Fibroblast of the aortic adventitia (primary cell): ENCODE measurements at places on chromosomes 13 and 19. TPM values are rescaled to one million over a fixed set of nuclear protein-coding genes. Genes with fewer than 3 reads are reported as not detected.

APOC4 gene
- total RNA-seq: not detected in 2 replicates

FUT3 gene
- total RNA-seq: not detected in 2 replicates

LGALS13 gene
- not detected in 2 replicates for total RNA-seq

ZNF675 gene
- 7.3 and 8.1 TPM in 2 replicates for total RNA-seq

ATP4B gene
- not detected in 2 replicates for total RNA-seq

RUBCNL gene
- 0.16 and 4.6 TPM in 2 replicates for total RNA-seq

PSG7 gene
- 0.27 TPM in 1 of 2 replicates, not detected in the other for total RNA-seq

ZNF208 gene
- 0.09 and 1.5 TPM in 2 replicates for total RNA-seq

NRTN gene
- total RNA-seq: 0.09 TPM in 1 of 2 replicates, not detected in the other

GRIK5 gene
- total RNA-seq: 0.08 and 0.18 TPM in 2 replicates

THSD1 gene
- 4.8 and 6.0 TPM in 2 replicates for total RNA-seq

GRK1 gene
- total RNA-seq: not detected in 2 replicates

ZNF69 gene
- total RNA-seq: 1.6 and 9.0 TPM in 2 replicates

KRTDAP gene
- total RNA-seq: not detected in 2 replicates

ZFP30 gene
- 14.8 and 39.8 TPM in 2 replicates for total RNA-seq

PABPC3 gene
- total RNA-seq: 0.08 and 0.09 TPM in 2 replicates

GIPR gene
- 0.57 TPM in 1 of 2 replicates, not detected in the other for total RNA-seq

ETV2 gene
- total RNA-seq: 0.81 and 1.6 TPM in 2 replicates

ATP7B gene
- 1.3 and 1.5 TPM in 2 replicates for total RNA-seq
